NCI-H1092 (cell line): ENCODE measurements at places on chromosomes 11 and 22.

DNA sequence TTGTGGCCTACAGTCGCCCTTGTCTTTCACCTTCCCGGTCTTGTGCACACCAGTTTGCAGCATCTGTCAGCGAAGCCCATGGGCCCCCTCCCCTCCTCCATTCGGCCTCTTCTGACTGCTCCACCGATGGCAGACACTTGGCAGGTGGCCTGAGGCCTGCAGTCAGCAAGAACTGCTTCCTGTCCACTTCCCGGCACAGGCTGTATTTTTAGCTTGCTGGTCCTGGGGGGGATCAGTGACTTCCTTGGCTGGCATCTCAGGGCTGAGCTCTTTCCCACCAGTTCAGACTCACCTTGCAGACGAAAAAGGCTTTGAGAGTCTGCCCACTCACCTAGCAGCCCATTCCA, 106.4 kb downstream of the SYN3 start:
- no peak for DNase-seq

- DNase-seq, result no peak
Measured at GRCh38 chr11:792873-793272, 3.0 kb upstream of the CEND1 start.

- DNase-seq, result no peak
Measured at GRCh38 chr11:1304380-1304779, 5.1 kb downstream of the TOLLIP start.

DNA sequence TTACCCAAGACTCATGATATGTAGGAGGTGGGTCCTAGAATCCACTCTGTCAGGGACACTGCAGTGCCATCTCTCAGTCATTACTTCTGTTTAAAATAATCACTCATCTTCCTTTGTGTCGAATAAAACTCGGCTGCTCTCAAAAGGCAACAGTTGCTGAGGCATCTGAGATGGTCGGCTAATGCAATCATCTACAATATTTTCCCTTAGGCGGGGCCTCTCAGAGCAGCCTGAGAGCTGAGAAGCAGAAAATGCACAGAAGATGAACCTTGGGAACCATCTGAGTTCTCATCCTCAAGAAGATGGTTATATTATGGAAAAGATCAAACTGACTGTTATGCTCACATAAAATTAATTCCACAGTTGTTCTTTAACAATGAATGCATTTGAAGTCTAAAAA, 1518.2 kb upstream of the TENM4 start:
- no peak for DNase-seq

DNA sequence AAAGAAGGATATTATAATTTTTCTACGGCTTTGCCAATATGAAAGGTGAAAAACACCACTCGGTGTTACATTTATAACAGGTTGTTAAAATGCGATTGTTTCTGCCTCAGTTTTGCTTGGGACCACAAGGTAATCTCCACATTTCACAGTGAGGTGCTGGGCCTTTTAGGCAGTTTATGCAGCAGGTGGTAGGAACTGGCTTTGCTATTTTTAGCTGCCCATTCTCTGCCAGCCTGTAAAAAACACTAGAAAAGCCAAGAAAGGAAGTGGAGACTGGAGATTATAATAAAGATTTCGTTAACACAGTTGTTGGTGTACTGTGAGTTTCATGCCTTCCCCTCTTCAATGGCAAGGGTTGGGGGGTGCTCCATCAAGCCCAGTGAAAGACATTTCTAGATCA, 8.0 kb upstream of the MRPL16 start:
- no peak for DNase-seq

DNA sequence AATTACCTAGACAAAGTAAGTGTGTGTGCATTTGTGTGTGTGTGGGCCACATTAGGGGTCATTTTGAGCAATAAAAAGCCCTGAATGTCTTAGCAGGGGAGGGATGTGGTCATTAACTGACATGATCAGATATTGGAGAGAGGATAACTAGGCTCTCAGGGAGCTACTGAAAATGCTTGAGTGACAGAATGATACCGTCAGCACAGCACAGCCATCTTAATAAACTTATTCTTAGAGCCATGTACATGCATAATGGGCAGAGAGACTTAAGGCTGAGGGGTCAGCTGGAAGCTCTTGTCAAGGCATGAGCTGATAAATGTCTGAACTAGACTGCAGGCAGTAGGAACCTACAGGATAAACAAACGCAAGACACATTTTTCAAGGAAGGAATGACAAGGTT, 239.1 kb upstream of the NCAM1 start:
- DNase-seq, result no peak
